ENCODE measurements at places on chromosomes 6 and 20.

GRCh38 chr6:31125586-31126363 lies 5.5 kb upstream of the CDSN start:
- DNase-seq, result no peak

DNA sequence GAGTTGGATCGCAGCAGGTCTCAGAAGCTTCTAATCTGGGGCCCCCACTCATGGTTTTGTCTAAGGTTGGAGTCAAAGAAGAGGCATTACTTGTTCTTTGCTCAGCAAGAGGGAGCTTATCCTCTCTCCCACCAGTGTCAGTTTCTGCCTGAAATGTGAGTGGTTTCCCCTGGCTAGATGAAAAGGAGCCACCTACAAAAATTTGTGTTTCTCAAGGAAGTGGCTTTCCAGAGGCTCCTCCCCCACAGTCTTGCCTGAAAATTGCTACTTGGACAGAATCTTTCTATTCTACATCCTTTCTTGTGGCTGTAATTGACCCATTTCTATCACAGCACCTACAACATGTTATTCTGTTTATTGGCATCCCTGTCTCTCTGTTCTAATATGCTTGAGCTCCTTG lies 37.9 kb downstream of the SCML4 start:
- DNase-seq, result no peak

- peak; percentile 26 for DNase-seq
Observed at GRCh38 chr6:137362878-137363804, 131.1 kb downstream of the OLIG3 start.

DNA sequence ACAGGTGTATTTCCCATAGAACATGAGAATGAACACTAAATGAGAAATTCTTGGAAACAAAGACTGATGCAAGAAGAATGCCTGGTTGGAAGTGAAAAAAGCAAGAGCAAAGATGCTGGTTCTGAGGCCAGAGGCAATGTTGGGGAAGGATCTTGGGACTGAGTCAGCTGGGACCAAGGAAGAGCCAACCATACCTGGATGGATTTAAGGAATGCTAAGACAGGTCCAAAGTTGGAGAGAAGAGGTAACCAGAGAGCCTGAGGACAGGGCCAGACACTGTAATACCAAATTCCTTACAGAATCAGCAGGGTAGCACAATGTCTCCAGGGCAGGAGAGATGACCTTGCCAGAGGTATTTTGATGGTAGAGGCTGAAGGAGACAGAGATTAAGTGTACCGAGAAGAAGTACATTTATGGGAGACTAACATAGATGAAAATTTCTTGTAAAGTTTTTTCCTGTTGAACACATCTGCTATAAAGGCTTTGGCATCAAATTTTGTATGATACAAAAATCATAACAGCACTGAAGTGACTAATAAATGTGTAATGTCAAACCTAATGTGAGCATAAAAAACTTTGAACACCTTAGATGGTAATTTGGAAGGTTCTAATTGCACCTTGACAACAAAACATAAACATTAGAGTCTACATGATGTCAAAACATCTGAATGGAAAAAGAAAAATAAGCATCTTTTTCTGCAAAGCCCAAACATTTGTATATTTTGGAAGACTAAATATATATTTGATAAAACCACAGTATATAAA lies 221.7 kb upstream of the MARCKS start:
- no peak for DNase-seq

All from amygdala (tissue), 56 donors.